ENCODE measurements at places on chromosomes 2 and 18. TPM values are rescaled to one million over a fixed set of nuclear protein-coding genes. Genes with fewer than 3 reads are reported as not detected.

DNA sequence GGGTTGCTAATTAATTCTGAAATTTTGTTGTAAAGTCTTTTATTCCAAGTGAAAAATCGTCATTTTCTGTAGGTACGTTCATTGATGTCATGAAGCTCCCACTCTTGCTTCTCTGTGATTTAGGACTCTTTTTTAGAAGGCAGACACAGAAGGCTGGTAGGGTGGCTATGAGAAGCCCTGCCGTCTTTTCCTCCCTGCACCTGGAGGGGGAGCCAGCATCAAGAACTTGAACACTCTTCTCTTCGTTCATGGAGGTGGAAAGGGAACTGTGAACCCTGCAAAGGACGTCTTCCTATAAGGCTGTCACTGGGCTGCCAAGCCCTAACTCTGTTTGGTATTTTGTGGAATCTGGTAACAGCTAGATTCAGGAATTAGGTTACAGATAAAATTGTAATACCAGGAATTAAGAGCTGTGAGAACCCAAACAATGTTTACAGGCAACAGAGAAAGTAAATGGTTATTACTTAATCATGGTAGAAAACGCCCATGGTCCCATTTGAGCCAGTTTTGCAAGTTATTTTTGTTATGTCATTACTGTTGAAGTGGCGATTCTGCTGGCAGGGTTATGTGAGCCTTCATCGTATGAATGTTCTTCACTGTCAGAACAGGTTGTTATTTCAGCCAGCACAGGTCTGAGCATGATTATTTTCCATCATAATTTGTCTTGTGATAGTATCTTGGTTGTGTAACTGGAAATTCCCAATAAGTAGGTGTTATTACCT is 112.2 kb downstream of the OSBPL6 start:
- DNase-seq: no peak

Gene ITGA6
- polyA plus RNA-seq: 98.3 TPM

Gene ANTXR1
- polyA plus RNA-seq: 108 TPM

Gene ELOA2
- not detected for polyA plus RNA-seq

- no peak for DNase-seq
Observed at GRCh38 chr2:187890690-187891089, 336.5 kb upstream of the TFPI start.

DNA sequence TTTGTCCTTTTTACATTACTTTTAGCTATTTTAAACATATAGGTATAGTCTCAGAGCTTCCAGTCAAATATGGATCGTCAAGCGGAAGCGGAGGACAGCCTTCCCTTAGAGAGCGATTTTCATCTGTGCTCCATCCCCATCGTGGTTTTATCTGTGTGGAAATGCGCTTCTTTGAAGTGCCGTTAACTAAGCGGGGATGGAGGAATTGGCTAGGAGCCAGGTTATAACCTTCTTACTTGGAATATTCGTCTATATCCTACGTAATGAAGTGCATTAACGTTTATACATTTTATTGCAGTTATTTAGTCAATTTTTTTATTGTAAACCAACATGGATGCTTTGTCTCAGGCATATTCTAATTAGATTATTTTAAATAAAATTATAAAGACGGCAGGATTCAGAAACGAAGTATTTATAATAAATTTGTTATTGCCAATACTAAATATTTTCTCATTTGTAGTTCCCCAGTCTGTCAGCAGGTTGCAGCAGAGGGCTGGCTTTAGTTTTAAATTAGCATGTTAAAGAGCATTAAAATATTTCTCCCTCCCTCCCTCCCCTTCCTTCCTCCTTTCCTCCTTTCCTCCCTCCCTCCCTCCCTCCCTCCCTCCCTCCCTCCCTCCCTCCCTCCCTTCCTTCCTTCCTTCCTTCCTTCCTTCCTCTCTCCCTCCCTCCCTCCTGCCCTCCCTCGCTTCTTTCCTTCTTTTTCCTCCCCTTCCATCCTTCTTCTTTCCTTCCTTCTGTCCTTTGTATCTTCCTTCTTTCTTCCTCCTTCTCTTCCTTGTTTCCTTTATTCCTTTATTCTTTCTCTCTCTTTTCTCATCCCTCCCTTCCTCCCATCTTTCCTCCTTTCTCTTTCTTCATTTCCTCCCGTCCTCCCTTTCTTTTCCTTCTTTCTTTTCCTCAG is 80.6 kb upstream of the DOCK10 start:
- no peak for DNase-seq

DNA sequence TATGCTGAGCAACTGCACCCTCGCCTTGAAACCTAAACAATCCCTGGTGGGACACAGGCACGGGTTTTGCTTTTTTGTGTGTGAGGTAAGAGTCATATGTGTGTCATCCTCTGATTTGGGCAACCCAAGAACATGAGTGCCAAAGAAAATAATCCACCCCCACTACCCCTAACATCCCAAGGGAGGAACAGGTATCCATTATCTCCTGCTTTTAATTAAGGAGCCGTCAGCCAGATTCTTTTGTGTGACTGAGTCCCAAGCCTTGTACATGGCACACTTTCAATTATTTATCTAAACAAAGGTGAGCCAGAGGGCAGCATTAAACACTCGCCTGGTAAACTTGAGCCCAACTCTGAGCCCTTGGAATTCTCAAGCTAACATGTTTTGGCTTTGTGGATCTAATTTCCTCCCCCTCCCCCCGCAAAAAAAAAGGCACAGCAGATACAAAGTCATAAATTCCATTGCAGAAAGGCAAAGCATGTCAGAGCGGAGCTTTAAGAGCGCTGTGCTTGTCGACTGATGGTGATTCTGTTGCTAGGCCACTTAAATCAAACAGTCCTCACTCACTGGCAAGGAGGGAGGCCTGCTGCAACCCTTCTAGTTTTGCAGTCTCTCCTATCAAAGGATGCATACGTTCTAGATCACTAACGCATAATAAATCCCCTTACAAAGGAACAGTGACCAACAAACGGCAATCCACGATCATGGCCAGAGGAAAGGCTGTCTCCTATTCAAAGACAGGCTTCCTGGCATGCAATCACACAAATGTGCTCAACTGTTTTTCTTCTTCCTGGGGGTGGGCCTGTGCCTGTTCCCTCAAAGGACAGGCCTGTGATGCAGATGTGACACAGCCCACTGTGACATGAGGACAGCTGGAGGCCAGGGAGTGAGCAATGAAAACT is 143.5 kb upstream of the LMAN1 start:
- peak; percentile 76 for DNase-seq

Gene CMPK2
- 3.6 TPM for polyA plus RNA-seq
